Lung (tissue), 17 donors: ENCODE measurements at places on chromosomes 5 and 9. TPM values are rescaled to one million over a fixed set of nuclear protein-coding genes. Genes with fewer than 3 reads are reported as not detected.
A peak's percentile ranks its signal among the peaks of the same experiment; 100 is the strongest.

- peak; percentile 95 for DNase-seq
These were observed at the start of gene TRIM32 for GRCh38 chr9:116687074-116687753. Gene TRIM32 (plus strand): TSS chr9:116687305. CDS start chr9:116697743, 10,438 bp downstream.

DNA sequence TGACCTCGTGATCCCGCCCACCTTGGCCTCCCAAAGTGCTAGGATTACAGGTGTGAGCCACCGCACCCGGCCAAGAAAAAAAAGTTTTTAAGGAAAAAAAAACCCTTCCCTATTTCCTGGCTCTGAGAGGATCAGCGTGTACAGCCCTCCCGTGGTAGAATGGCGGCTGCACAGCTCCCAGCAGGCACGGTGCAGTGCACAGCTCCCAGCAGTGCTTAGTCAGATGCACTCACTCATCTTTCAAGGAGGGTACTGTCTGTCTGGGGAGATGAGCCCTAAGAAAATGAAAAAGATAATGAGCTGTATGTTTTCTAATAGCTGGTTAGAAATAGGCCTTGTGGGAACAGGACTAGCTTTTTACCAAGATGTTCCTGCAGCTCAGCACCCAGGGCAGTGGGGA lies 36.7 kb upstream of the SLC2A8 start:
- DNase-seq: no peak

Gene PIP5KL1
- total RNA-seq: 4.9 TPM

DNA sequence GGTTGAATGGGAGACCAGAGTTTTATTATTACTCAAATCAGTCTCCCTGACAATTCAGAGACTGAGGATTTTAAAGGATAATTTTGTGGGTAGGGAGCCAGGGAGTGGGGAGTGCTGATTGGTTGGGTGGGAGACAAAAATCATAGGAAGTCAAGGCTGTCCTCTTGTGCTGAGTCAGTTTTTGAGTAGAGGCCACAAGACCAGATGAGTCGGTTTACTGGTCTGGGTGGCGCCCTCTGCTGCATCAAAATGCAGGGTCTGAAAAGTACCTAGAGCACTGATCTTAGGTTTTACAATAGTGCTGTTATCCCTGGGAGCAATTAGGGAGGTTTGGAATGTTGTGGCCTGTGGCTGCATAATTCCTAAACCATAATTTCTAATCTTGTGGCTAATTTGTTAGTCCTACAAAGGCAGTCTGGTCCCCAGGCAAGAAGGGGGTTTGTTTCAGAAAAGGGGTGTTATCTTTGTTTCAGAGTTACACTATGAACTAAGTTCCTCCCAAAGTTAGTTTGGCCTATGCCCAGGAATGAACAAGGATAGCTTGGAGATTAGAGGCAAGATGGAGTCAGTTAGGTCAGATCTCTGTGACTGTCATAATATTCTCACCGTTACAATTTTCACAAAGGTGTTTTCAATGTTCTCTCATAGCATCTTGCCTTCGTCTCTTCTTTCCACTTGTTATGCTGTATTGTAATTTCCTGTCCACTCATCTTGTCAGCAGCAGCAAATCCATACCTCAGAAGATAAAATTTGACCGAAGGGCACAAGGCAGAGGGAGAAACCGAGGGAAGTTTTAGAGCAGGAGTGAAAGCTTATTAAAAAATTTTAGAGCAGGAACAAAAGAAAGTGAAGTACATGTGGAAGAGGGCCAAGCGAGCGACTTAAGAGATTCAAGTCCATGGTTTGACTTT lies 59.2 kb upstream of the CLINT1 start:
- DNase-seq: peak; percentile 68

- DNase-seq: no peak
These were observed 368.7 kb downstream of the EFNA5 start for GRCh38 chr5:107301999-107302398.

GRCh38 chr5:141815051-141815795 lies 63.0 kb downstream of the PCDH1 start:
- DNase-seq: no peak

GRCh38 chr5:154077696-154078095 lies 38.9 kb downstream of the MFAP3 start:
- no peak for DNase-seq

Gene QRFP
- not detected for total RNA-seq

DNA sequence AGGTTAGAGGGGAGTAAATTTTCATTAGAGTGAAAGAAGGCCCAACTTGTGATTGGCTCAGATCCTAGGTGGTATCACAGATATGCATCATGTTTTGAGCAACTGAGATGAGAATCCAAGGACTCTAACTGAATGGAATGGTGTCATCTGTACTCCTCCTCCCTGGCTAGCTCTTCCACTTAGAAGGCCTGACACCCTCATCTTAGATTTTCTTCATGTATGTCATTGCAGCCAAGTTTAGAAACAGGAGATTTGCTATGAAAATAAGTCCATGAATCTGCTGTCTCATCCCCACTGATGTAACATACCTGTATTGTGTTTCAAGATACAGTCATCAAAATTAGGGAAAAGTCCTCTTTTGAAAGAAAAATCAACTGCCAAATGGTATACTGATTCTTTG lies 54.4 kb downstream of the ITGA1 start:
- DNase-seq: no peak

- DNase-seq: no peak
These were observed 54.7 kb upstream of the ALDH1B1 start for GRCh38 chr9:38337706-38338264.

Gene ERAP2
- total RNA-seq: 4.9 TPM

DNA sequence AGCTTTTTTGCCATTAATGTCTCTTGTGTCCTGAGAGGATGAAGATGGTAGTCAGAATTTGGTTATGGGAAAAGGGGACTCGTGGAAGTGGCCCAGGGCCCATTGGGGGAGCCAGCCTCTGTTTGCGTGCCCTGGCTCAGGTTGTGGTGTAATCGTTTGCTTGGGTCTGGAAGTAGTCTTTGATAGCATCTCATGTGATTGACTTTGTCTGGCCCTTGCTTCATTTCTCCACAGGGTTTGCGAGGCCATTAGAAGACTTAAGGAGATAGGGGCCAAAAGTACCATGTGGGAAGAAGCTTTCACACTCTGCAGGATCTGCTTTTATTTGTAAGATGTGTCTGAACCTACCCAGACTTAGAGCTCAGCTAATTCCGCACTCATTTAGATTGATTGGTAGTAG lies 114.5 kb downstream of the FGF1 start:
- no peak for DNase-seq

GRCh38 chr9:133654736-133655657 lies 18.8 kb downstream of the DBH start:
- no peak for DNase-seq

- no peak for DNase-seq
These were observed 2.6 kb downstream of the PCSK5 start for GRCh38 chr9:75893106-75893505.

GRCh38 chr5:150599917-150600511 lies 40.4 kb upstream of the SYNPO start:
- DNase-seq: peak; percentile 95

Gene SLC6A18
- not detected for total RNA-seq

Gene ACOT12
- not detected for total RNA-seq

- DNase-seq: no peak
These were observed 413.3 kb downstream of the CDH9 start for GRCh38 chr5:26625099-26625498.

DNA sequence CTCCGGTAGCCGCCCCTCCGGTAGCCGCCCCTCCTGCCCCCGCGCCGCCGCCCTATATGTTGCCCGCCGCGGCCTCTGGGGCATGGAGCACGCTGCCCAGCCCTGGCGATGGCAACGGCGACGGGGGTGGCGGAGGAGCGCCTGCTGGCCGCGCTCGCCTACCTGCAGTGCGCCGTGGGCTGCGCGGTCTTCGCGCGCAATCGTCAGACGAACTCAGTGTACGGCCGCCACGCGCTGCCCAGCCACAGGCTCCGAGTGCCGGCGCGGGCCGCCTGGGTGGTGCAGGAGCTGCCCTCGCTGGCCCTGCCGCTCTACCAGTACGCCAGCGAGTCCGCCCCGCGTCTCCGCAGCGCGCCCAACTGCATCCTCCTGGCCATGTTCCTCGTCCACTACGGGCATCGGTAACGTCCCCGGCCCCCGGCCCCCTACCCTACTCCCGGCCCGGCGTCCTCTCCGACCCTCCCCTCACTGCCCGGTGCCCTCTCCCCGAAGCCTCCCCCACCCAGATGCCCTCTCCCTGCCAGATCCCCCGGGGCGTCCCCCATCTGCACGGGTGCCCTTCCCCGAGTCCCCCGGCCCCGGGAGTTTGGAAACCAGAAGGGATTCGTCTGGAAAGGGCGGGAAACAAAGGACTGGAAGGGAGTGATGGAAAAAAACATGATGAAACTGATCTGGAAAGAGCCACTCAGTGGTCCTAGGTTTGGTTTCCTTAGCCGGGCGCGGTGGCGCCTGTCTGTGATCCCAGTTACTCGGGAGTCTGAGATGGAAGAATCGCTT lies 417 bp downstream of the SRD5A1 start:
- DNase-seq: no peak

Gene NMUR2
- total RNA-seq: not detected

Gene CMYA5
- total RNA-seq: 12.3 TPM

Gene AQP3
- total RNA-seq: 181 TPM

DNA sequence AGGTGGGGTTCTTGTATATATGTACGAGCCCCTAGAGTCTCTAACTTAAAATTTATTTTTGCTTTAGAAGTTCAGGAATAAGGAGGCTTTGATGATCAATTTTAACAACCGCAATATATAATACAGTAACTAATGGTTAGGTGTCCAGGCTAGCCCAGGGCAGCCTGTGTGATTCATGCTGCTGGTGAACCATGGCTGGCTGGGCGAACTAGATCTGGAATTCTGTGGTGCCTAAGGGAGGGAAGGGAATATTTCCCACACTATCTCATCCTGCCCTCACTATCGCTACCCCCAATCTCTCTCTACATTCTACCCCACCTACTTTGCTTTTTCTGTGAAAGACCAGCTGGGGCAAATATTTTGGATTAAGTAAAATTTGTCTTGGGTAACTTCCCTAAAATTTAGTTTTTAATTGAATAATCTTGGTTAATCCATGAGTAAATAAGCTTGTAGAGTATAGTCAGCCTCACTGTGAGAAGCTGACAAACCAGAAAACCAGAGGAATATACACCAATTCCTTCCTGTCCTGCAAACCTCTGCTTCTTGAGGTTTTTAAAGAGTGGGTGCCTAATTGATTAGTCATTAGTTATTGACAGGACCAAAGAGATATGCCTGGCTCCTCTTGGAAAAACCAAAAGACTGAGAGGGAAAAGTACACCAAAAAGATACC lies 115.1 kb upstream of the CCDC152 start:
- no peak for DNase-seq

Gene APBA1
- 4.6 TPM for total RNA-seq

DNA sequence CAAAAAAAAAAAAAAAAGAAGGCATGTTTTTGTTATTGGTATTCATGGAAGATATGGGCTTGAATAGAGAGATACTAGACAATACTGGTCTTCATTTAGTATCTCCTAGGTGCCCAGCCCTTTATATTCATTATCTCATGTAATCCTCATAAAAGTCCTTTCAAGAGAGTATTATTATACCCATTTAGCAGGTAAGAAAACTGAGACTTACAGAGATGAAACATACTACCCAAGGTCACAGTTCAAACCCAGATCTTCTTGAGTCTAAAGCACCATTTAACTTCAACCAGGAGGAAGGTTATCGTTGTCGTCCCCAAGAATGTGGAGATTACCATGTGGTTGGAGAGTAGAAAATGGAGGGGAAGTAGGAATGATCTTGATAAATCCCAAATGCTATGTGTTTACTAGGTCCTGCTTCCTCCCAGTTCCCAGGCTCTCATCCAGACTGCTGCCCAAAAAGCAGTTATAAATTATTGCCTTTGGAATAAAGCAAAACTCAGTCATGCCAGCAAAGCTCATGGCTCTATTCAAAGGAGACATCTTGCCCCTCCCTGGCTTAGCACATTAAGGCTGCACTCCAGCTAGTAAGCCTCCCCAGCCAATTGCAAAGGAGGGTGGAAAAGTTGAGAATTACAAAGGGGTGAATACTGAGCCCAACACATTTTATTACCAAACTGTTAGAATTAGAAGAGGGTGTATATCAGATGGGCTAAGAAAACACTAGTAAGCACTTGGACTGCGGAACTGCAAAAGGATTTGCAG lies 163.9 kb downstream of the PIK3R1 start:
- DNase-seq: peak; percentile 64

GRCh38 chr9:121278477-121279261 lies 10.7 kb downstream of the GSN start:
- peak; percentile 59 for DNase-seq

Gene IRX2
- 60.8 TPM for total RNA-seq
